CD14-positive monocyte (primary cell): ENCODE measurements at places on chromosomes 5 and 9.

- DNase-seq = peak; percentile 89
Measured at GRCh38 chr9:120935383-120935857, 8.8 kb upstream of the TRAF1 start.

DNA sequence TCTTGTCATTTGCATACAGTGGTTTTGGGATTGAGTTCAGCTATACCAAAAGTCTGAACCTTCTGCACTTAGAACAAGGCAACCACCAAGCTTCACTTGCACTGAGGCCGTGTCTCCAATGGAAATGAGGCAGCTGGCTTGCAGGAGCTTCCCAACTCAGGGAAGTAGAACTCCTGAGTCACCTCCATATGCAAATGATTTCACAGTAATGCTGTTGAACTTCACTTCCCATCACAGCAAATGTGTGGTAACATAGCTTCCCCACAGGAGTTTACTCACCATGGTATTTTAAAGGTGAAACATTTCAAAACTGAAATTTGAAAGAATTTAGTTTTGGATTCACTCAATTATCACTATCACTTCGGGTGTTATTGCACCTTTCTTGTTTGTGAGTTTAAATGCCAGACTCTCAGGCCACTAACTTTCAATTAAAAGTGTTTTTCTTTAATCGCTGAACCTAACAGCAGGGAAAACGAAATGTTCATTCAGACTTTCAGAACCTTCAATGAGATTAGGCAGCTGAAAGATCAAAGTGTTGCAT lies 9.0 kb downstream of the CD274 start:
- peak; percentile 94 for DNase-seq

- no peak for DNase-seq
Measured at GRCh38 chr9:38186404-38187115, 117.5 kb upstream of the SHB start.

GRCh38 chr5:36724467-36725332 lies 118.3 kb downstream of the SLC1A3 start:
- peak; percentile 80 for DNase-seq

- DNase-seq = no peak
Measured at GRCh38 chr5:74373076-74373475, 267.5 kb downstream of the ENC1 start.

- no peak for DNase-seq
Measured at GRCh38 chr5:115231598-115231997, 31.1 kb downstream of the PGGT1B start.

- DNase-seq = no peak
Measured at GRCh38 chr9:81772144-81772543, 82.8 kb upstream of the TLE1 start.
